ENCODE measurements at places on chromosomes 1 and 21. TPM values are rescaled to one million over a fixed set of nuclear protein-coding genes. Genes with fewer than 3 reads are reported as not detected.

- DNase-seq = no peak
Observed at GRCh38 chr21:26365849-26366248, 195.3 kb upstream of the APP start.

ICOSLG gene
- total RNA-seq = 0.37 TPM

- DNase-seq = no peak
Observed at GRCh38 chr1:178867670-178868069, 3.2 kb downstream of the ANGPTL1 start.

DNA sequence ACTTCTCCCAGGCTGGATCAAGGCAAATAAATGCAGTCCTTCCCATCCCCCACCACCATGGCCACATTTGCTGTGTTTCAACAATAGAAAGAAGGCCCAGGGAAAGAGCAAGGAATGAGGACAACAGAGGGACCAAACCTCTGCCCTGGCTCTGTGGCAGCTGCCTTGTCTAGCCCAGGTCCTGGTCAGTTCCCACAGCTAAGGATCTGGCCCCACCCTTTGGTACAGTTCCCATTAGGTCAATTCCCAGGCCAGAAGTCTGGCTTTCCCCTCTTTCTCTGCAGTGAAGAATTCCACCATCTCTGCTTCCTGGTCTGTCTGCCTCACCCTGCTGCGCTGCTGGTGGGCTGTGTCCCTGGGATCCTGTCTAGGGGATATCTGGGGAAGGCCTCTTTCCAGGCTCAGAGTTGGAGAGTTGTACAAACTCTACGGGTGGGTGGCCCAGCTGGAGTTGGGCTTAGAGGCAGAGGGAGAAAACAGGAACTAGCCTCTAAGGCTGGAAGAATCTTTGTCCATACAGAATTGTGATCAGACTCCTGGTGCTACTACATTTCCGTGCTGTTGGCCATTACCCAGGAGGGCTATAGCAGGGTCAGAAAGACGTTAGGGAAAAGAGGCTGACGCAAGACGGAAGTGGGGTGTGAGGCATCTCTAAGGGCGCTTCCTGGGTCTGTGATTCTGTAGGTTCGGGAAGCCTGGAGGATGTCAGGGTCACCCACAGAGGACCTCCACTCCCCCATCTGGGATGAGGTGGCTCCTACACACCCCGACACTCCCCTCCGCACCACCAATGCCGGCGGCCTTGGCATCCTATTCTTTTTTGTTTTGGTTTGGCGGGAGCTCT lies 953 bp upstream of the NDUFS2 start:
- no peak for DNase-seq

LMX1A gene
- total RNA-seq = not detected

SH3D21 gene
- 11.8 TPM for total RNA-seq

DNA sequence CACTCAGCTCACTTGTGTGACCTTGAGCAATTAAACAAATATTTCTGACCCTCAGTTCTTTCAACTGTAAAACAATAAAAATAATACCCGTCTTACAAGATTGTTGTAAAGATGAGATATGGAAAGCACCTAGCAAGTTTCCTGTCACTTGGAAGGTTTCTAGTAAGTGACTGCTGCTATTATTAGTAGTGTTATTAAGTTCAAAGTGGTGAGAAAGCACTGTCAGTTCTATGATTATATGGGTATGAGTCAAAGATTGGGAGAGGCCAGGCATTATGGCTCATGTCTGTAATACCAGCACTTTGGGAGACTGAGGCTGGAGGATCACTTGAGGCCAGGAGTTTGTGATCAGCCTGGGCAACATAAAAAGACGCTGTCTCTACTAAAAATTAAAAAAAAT lies 145.4 kb downstream of the C1orf21 start:
- DNase-seq = no peak

DNA sequence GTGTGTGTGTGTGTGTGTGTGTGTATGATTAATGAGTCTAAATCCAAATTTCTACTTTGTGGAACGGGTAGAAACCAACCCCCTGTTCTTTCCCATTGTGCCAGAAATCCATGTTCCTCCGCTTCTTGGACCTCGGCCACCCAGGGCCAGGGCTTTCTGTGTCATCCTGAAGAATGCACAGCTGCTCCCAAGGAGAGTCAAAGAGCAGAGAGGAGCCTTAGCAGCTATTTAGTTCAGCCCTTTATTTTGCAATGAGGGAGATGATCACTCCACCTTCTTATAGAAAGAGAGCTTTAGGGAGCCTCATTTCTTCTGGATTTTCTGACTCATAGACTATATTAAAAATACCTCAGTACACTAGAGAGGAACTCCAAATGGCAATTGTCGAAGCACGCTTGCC lies 489.3 kb upstream of the VAMP3 start:
- no peak for DNase-seq

DNA sequence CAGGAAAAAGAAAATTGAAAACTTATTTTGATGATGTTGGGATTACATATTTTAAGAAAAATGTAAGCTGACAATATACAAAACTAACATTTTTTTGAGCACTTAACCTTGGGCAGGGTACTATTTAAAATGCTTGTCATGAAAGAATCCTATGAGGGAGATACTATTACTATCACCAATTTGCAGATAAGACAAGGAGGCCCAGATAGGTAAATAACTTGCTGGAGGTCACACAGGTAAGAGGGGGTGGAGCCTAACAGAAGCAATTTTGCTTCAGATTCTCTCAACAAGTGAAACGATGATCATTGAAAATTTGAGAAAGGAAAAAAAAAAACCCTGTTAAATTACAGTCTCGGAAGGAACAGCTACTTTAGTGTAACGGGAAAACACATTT lies 1.2 kb downstream of the GART start:
- no peak for DNase-seq

DNA sequence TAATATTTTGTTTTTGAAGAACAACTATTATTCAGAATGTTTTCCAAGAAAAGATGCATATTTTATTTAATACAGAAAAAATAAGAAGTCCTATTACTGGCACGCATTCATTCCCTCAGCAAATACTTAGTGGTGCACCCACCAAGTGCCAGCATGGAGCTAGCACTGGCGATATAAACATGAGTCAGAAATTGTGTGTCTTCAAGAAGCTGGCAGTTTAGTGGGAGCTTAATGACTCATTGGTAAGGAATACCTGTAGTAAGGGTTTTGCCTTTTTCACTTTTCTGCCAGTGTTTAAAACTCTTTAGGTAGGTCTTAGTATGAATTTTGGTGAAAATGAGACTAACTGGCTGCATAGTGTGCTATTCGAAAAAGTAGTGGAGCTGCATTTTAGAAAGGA lies 6.3 kb downstream of the MAGI3 start:
- DNase-seq = no peak

- no peak for DNase-seq
Observed at GRCh38 chr1:184387069-184387475, 243 bp downstream of the C1orf21 start.

MYBPH gene
- not detected for total RNA-seq

GRCh38 chr21:28151758-28152157 lies 840.9 kb downstream of the LTN1 start:
- no peak for DNase-seq

HES5 gene
- 21.2 TPM for total RNA-seq

C1orf94 gene
- not detected for total RNA-seq

DNA sequence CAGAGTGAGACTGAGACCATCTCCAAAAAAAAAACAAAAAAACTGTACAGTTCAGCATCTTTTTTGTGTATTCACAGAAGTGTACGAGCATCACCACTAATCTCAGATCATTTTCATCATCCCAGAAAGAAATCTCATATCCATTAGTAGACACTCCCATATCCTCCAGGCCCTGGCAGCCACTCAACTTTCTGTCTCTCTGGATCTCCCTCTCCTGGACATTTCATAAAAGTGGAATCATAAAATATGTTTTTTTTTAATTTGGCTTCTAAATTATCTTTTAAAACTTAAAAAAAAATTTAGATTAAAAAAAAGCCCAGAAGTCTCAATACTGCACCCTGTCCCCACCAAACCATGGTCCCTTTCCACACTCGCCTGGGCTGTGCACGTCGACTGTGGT lies 22.1 kb downstream of the RIPPLY3 start:
- no peak for DNase-seq

- no peak for DNase-seq
Observed at GRCh38 chr1:27931759-27932158, 3.0 kb upstream of the SMPDL3B start.
